ENCODE measurements at places on chromosomes 11 and 22.

GRCh38 chr11:79809487-79809886 lies 368.7 kb upstream of the TENM4 start:
- no peak for DNase-seq

GRCh38 chr11:497565-498296 lies 9.3 kb downstream of the RNH1 start:
- no peak for DNase-seq

DNA sequence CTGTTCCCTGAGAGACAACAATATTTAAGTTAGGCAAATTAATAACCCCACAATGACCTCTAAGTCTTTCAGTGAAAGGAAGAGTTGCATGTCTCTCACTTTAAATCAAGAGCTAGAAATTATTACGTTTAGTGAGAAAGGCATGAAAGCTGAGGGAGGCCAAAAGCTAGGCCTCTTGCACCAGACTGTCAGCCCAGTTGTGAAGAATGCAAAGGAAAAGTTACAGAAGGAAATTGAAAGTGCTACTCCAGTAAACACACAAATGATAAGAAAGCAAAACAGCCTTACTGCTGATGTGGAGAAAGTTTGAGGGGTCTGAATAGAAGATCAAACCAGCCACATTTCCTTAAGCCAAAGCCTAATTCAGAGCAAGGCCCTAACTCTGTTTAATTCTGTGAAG lies 45.0 kb downstream of the BBOX1 start:
- no peak for DNase-seq

DNA sequence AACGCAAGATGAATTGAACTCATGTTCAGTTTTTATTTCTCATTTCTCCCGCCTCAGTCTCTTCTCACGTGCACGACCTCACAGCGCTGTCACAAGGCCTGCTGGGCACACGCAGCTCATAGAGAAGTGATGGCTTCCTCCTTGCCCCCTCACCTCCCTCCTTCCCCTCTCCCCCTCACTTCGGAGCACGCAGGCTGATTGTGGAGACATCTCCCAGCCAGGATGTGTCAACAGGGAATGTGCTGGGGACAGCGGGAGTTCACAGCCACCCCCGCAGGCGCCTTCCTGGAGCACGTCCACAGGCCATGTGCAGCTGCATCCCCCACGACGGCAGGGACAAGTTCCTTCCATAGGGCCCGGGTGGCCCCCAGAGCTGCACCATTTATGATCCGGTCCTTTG lies 29.1 kb upstream of the KRTAP5-6 start:
- DNase-seq = no peak

- no peak for DNase-seq
Observed at GRCh38 chr11:126548581-126549550, 193.4 kb downstream of the ST3GAL4 start.

- DNase-seq = peak; percentile 45
Observed at GRCh38 chr22:24400726-24401596, 26.4 kb upstream of the ADORA2A start.

- no peak for DNase-seq
Observed at GRCh38 chr11:534396-535209, 773 bp downstream of the HRAS start.

DNA sequence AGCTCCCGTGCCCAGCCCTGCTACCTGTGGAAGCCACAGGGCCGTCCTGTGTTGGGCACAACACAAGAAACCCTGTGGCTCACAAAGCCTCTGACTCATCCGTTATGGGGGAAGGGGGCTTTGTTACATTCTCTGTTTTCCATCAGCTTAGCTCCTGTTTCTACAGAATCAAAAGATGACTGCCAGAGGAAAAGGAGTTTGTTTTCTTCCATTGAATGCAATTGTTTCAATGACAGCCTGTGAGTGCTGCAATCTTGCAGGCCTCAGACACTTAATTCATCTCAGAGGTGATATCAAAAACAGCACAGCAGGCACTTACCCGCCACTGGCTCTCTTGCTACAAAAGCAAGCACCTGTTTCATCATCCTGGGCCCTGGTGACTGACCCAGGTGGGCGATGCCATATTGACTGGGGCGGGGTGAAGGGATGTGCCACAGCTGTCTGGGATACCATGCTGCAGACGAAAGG lies 194.3 kb downstream of the OPCML start:
- no peak for DNase-seq

DNA sequence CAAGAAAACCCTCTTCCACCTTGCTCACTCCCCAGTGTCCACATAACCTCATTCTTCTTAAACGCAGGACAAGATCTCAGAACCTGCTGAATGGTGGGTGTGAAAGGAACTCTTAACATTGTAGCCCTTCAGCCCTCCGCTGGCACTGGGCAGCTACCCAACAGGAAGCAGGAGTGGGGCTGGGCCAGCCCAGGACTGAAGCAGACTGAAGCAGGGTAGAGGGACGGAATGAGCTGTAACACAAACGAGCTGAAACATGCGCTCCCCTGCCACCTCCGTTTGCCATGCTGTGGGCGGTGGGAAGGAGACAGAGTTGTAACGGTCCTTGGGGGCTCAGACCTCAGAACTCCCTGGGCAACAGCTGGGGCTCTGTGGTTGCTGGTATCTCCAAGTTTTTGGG lies 23.6 kb downstream of the NPAT start:
- DNase-seq = no peak

DNA sequence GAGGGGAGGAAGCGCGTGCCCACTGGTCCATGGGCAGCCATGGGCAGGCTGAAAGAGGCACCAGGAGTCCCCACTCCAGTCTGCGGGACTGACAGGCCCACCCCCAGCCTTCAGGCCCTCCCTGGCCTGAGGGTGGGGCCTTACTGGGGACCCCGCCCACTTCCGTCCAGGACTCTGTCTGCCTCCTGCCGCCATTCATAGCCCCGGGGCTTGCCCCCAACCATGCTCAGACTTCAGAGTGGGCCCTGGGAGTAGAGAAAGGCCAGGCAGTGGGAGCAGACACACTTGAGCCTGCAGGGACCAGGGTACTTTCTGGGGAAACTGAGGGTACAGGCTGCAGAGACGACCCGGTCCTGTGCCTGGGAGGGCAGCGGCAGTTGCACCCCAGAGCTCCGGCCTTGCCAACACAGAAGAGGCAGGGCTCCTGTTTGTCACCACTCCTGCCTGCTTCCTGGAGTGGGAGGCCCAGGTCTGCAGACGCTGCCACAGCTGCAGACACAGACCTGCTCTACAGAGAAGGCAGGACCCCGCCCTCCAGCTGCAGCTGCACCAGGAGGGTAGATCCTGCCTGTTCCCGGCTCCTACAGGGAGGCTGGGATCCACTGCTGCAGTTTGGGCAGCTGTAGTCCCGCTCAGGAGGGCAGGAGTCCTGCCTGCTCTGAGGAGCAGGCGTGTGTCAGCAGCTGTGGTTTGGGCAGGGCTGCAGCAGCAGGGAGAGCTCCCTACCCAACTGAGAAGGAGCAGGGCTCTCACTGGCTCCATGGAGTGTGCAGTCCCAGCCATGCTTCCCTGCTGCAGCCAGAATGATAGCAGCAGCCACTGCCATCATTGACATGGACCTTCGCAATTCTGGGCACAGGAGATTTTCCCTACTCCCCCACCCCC lies 387.9 kb upstream of the ANO3 start:
- DNase-seq = no peak

- no peak for DNase-seq
Observed at GRCh38 chr11:35042913-35043312, 96.1 kb upstream of the CD44 start.

DNA sequence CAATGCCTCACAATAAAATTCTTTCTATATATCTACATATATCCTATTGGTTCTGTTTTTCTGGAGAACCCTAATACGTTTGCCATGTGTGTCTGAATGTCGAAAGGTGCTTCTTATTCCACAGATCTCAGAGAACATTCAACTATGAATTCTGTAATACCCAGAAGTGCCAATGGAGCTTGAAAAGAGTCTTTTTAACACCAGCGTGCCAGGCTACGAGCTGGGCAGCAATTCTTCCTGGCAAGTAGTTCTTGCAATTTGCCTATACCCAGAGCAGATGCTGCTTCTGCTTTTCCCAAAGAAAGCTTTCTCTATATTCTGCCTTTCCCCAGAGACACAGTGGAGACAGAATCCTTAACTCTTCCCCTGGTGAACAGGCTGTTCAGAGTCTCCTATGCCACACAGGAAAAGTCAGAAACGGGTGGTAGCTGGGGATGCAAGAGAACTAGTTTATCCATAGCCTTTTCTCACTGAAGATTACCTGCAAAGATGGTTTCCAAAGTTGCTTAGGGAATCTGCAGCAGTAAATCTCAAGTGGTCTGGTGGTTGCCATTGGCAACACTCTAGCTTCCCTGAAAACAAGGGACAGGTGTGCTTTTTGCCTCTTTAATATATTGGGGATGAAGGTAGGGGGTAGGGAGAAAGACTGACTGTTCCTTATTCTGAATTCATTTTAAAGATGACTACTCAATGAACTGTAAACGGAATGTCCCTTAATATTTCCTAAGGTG lies 16.8 kb upstream of the PAFAH1B2 start:
- no peak for DNase-seq

- DNase-seq = no peak
Observed at GRCh38 chr11:130301002-130301401, 13.7 kb downstream of the ZBTB44 start.

DNA sequence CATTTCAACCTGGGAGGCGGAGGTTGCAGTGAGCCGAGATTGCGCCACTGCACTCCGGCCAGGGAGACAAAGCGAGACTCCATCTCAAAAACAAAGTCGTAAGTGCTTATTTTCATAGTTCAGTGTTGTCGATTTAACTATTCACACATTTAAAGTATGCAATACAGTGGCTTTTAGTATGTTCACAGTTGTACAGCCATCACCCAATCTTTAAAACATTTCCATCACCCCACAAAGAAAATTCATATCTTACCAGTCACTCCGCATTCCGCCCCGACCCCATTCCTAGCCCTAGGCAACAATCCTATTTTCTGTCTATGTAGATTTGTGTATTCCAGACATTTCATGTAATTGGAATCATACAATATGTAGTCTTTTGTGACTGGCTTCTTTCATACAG lies 11.9 kb downstream of the IPO7 start:
- DNase-seq = peak; percentile 38

- no peak for DNase-seq
Observed at GRCh38 chr22:20952544-20953341, 14.3 kb upstream of the AIFM3 start.
